ENCODE measurements at places on chromosomes 1 and 21.

DNA sequence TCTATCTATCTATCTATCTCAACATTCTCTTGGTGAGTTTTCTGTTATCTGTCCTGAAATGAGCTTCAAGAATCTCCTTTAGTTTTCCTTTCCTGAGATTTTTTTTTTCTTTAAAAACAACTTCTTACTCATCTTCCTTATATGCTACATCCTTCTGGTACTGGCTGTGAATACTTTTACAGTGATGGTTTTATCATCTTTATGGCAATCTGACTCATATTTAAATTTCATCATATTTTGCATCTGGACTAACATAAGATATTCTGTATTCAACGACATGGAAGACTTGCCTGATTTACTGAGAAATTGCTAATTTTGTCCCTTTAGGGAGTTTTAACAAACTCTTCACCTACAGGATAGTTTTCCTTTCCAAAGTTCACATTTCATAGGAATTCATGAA, 33.0 kb downstream of the PDE4B start:
- no peak for DNase-seq

DNA sequence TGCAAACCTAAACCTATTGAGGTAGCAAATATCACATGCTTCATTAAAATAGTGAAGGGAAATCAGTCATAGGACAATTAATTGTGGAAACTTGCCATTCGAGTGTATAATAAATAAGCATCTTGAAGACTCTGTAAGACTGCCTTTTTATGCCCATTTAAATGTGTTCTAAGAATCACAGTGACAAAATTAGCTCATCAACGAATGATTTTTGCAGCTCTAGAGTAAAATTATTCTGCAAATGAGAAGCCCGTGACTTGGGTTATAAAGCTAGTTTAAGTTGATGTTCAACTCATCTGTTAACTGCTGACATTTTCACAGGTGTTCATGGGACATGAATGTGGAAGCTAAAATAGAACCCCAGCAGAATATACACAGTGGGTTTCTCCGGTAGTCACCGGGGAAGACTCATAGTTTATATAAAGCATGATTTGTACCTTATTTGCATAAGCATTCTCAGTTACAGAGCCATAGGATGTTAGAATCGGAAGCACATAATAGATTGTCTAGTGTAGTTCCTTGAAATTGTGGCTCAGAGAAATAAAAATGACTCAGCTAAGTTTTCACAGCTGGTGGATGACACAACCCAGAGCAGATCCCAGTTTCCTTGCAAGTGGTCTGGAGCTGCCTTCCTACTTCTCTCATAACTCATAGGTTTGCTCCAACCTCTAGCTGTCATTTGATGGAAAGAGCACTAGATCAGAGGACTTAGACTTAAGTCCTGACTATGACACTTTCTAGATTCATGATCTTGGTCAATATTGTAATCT, 107.3 kb downstream of the UCHL5 start:
- DNase-seq = no peak

DNA sequence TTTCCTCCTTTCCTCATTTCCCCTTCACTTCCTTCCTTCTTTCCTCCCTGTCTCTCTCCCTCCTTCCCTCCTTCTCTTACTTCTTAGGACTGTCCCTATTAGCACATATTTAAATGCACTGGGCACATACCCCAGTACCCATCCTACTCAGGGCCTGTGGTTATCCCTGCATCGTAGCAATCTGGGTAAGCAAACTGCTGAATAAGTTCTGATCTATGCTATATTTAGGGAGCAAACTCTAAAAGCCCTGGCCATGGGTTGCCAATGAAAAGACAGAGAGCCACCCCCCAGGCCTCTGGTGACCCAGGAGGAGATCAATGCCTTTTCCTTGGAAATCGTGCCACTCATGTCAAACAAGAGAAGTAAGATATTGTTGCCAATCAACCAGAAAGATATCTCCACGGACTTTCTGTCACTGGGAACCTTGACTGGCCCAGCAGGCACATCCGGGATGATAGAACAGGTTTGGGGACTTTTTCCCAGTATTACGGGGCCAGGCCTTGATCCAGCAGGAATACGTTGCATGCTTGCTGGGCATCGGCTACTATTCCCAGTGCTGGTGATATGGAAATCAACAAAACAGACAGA, 5.4 kb downstream of the FAM3B start:
- no peak for DNase-seq

- no peak for DNase-seq
Observed at GRCh38 chr21:28871388-28872010, 121.2 kb downstream of the LTN1 start.

GRCh38 chr1:85427849-85428248, 37.1 kb downstream of the DDAH1 start:
- DNase-seq = no peak

DNA sequence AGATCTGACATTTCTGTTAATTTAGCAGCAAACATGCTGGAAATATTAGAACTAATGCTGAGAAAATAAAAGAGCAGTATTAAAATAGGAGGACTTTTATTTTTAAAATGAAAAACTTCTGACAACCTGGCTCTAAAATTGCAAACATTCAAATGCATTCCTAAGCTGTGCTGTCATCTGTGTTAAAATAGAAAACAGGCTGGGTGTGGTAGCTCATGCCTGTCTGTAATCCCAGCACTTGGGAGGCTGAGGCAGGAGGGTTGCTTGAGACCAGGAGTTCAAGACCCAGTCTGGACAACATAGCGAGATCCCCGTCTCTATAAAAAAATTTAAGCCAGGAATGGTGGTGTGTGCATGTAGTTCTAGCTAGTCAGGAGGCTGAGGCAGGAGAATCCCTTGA, 44.6 kb downstream of the MIGA1 start:
- DNase-seq = no peak

GRCh38 chr1:101122452-101123166, 97.0 kb upstream of the DPH5 start:
- DNase-seq = peak; percentile 45

GRCh38 chr1:94411237-94411636, 7.0 kb upstream of the ABCD3 start:
- no peak for DNase-seq

DNA sequence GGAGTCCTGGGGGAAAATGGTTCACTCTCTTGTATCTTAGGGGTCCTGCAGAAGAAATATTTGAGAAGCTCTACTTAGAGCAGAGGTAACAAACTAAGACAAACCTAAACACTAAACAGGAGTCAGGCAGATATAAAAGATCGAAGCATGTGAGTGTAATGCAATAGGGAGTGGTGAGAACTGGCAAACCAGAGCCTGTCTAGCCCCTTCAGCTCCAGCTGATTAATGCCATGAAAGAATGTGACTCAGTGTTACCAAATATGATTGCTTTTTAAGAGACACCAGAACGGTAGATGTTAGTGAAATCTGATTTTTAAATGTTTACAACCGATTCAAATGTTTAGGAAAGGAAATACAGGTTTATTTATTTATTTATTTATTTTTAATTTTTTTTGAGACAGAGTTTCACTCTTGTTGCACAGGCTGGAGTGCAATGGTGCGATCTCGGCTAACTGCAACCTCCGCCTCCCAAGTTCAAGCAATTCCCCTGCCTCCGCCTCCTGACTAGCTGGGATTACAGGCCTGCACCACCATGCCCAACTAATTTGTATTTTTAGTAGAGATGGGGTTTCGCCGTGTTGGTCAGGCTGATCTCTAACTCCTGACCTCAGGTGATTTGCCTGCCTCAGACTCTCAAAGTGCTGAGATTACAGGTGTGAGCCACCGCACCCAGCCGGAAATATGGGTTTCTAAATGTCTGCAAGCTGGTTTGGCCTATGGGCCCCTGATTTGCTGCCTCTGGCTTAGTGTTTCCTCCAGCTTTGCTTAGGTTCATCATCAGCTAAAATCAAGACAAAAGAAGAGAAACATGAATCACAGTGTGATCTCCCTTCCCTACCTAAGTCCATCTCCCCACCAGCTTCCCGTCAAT, 12.2 kb downstream of the TXNIP start:
- no peak for DNase-seq

DNA sequence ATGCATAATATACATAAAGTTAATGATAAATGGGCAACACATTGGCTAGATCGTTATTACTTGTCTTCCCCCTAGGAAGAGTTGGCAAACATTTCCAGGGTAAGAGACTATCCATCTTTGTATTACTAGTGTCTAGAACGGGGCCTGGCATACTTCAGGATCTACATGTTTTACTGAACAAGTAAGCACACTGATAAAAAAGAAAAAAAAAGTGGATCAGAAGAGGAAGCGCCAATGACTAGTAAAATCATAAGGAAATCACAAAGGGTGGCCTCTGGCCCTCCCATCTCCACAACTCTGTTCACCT, 482 bp downstream of the TM2D1 start:
- DNase-seq = no peak

DNA sequence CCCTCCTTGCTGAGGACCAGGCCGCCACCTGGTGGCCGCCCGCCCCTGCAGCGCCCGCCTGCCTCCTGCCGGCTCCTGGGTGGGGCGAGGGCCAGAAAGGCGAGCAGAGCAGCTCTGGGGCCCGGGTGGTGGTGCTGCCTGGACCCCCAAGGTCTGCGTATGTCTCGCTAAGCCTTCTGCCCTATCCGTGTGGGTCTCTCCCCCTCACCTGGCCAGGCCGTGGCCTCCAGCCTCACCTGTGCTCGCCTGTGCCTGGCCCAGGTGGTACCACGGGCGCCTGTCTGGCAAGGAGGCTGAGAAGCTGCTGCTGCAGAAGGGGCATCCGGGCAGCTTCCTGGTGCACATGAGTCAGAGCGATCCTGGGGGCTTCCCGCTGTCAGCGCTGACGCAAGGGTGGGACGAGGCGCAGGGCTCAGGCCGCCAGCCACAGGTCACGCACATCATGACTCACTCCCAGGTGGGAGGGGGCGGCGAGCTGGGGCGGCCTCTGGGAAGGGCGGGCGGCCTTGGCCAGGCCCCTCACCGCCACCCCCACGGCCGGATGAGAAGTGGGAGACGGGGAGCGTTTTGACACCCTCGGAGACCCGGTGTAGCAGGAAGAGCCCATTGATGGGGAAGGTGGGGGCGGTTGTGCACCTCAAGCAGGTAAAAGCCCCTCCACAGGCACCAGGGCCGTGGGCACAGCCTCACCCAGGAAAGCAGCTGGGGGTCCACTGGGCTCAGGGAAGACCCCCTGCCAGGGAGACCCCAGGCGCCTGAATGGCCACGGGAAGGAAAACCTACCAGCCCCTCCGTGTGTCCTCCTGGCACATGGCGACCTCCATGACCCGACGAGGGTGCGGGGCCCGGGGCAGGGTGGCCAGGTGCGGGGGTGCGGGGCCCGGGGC, 9.9 kb downstream of the RNF223 start:
- DNase-seq = peak; percentile 86
